IMR-90 (cell line): ENCODE measurements at places on chromosomes 6 and 20.

GRCh38 chr20:33250666-33251065 is 14.9 kb downstream of the BPIFA1 start:
- no peak for DNase-seq

- peak; percentile 41 for DNase-seq
These were observed 402 bp downstream of the ZBTB12 start for GRCh38 chr6:31901415-31901952.

- no peak for DNase-seq
These were observed 206.5 kb downstream of the SAMD5 start for GRCh38 chr6:147715035-147715434.

- DNase-seq = peak; percentile 21
These were observed 476 bp downstream of the MEA1 start for GRCh38 chr6:43013097-43013842.

DNA sequence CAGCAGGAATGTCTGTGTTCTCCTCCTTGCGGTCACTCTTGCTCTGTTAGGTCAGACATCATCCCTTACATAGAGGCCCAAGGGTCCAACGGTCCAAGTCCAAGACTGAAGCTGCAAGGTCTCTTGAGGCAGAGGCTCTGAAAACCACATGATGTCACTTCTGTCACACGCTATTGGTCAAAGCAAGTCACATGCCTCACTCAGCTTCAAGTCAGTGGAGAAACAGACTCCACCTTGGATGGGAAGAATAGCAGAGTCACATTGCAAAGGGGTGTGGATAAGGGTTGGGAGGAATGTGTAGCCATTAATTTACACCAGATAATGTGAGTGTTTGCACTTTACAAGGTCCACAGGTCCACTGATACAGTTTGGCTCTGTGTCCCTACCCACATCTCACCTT is 17.5 kb downstream of the SLC52A3 start:
- no peak for DNase-seq

GRCh38 chr6:338815-339262 is 46.6 kb downstream of the DUSP22 start:
- DNase-seq = no peak

DNA sequence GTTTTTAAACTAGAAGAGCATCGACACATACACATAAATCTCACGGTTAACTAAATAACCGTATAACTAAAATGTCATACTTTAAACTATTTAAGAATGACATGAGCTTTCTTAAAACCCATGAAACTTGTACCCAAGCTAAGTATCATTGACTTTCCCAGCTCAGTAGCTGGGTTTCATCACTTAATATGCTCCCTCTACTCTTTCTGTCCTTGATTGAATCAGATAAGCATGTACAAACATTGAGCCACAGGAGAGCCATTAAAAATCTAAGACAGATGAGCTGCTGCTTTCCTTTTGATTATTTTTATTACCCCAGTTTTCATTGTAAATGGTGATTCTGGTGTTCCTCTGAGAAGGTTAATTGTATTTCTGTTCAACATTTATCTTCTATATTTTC is 115.8 kb downstream of the FOXO3 start:
- no peak for DNase-seq

DNA sequence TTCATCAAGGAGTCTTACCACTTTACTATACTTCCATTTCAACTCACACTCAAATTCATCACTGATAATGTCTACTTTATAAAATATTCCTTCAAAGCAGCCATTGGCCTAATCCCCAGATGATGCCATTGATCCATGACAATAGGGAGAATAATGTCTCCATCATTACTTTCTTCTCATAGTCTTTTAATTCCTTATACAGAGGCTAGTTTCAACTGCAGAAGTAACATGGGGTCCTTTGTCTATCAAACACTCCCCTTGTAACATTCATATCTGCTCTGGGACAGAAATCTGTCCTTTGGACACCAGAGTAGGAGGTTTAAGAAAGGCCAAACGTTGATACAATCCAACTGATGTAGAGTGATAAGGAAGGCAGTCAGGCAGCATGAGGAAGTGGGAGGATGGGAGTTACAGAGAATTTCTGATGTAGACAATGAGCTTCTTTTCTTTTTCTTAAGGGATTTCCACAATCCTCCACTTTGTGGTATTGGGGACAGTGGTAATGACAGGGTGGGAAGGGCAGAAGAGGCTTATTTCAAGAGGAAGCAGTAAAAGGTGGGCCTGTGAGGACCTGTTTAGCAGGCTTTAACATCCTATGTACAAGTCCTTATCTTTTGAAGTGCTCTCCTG is 18.9 kb upstream of the HLA-DOA start:
- no peak for DNase-seq
